ENCODE measurements at places on chromosomes 11 and 22.

GRCh38 chr11:83473743-83474142 is 187.6 kb upstream of the CCDC90B start:
- DNase-seq, result no peak

GRCh38 chr11:61055776-61056175 is 46.5 kb upstream of the CD5 start:
- DNase-seq, result no peak

DNA sequence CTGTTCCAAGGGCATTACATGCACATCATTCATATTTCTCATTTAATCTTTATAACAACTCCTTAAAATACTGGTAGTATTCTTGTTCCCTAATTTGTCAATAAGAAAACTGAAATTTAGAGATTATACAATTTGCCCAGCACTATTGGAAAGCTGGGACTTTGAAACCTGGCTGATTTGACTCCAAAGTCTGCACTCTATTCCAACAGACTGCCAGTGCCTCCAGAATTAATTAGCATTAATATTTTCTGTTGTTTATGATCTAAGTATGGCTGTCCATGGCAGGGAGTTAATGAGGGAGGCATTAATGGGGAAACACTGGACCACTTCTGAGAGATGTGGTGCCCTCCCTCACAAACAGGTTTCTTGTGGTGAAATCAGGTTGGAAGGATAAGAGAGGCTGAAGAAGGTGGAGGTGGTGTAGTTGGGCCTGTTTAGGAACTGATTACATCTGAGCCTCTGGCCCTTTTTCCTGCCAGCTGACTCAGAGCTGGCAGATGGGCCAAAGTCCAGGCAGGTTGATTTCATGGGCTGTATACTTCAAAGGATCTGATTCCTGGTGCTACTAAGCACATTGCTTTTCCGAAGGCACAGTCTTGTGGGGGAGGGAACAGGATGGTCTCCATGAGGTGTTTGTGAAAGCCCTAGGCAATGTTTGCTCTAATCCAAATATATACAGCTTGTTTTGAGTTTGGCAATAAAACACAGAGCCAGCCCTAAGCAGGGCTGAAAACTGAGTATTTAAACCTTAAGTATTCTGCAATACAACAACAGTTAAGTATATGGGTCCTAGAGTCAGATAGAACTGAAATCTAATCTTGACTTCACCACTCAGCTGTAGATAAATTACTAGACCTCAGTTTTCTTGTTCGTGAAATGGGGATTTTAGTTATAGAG is 21.0 kb upstream of the RAB30 start:
- no peak for DNase-seq

- DNase-seq, result no peak
Measured at GRCh38 chr11:128821556-128821955, 45.5 kb downstream of the KCNJ1 start.

DNA sequence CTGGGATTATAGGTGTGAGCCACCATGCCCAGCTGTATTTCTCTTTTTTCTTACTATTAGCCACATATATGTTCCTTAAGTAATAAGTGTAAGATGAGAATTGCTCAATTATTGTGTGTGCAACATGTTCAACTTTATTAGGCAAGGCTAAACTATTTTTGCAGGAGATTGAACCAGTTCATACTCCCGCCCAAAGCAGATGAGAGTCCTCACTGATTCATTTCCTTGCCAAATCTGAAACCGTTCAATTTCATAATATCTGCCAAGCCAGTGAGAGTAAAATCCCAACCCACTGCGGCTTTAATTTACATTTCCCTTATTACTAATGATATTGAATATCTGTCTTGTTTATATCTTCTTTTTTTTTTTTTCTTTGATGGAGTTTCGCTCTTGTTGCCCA is 48.4 kb downstream of the KCNJ4 start:
- peak; percentile 36 for DNase-seq

DNA sequence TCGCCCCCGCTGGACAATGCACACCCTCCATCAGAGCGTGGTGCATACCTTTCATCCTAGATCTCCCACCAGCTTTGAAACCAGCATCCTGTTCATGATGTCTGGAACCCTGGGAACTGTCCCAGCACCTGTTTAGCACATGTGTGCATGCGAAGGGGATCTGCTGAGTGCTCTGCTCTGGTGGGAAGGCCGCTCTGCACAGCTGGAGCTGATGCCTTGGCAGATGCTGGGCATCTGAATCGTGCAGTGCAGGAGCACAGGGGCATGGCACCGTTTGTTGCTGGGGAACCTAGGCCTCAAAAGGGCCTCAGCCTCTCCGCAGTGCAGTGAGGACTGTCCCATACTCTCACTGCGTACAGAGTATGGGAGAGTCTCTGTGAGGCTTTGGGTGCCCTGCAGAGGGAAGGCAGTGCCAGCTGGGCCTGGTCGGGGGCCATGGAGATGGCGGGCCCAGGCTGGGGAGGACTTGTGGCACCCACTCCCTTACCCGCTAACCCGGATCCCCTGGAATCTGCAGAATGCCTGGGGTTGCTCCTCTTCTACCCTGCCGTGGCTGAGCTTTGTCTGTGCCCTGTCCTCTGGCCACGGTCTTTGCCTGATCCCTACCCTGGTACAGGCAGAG is 72.9 kb upstream of the ATXN10 start:
- DNase-seq, result no peak

DNA sequence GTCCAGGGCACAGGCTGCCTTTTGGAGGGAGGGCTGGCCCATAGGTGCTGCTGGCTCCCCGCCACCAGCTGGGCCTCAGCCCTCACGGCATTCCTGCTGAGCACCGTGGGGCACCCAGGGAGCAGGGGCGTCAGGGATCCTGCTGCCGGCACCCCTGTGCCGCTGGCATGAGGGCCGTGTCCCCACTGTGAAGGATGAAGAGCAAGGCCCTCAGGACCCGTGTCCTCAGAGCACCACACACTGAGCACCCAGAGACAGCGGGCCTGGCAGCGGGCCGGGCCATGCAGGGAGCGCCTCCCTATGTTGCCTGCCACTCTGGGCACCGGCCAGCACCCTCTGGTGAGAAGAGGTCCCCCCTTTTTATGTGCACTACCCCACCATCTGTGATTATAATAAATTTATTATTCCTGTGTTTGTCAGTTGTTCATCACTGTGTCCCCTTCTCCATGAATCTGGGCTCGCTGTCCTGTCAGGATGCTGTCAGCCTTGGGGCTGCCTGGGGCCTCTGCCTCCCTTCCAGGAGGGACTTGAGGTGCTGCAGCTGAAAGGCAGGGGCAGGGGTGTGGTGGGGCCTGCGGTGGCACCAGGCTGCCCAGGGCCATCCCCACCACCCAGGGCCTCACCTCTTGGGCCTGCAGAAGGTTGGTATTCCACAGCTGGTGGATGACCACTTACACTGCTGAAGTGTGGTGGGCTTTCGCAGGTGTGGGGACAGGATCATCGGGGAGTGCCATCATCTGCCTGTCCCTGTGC is 80.0 kb downstream of the MED15 start:
- DNase-seq, result no peak

All from HS-5 (cell line).